CD4-positive, alpha-beta T cell treated with Interleukin-6 for 4 hours (primary cell): ENCODE measurements at places on chromosomes 16 and 17.

- no peak for DNase-seq
These were observed 13.6 kb upstream of the C1QTNF8 start for GRCh38 chr16:1109648-1110047.

GRCh38 chr17:81188491-81188840 lies 22.4 kb upstream of the AATK start:
- no peak for DNase-seq

DNA sequence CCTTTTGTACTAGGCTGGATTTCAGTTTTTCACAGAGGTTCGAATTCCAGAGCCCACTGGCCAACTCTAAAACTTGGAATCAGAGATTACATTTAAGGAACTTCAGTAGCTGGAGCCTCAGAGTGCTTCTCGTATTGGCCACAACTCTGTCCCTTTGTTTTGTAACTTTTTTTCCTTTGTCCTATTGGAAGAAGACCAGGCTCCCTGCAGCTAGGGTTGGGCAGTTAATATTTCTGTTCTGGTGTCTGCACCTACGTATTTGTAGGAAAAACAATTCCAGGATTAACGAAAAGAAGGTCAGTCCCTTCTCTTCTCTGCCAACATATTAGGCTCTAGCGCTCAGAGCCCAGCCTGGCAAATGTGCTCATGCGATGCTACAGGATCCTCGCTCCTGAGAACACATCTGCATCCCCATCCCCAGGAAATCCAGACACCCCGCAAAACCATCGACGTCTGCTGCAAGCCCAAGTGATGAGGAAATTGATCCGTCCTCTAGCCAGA lies 1.9 kb downstream of the CDH11 start:
- DNase-seq, result no peak

GRCh38 chr17:76972046-76972641 lies 103.9 kb downstream of the MGAT5B start:
- DNase-seq, result no peak

DNA sequence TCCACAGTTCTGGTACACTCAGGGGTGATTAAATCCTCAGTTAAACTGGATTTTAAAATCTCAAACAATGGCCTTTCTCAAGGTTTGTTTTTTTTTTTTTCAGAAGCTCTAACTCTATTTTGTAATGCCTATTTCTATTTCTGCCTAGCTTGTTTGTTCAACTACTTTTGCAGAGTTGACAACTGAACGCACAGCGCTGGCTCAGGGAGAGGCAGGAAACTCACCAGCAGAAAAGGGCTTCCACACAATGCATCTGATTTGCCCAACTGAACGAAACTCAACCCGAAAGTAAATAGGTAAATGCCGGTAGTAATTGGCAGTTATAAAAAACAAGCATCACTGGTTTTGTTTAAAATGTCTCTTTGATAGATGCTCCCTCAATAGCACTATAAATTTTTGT lies 52.7 kb upstream of the CNEP1R1 start:
- DNase-seq, result no peak

DNA sequence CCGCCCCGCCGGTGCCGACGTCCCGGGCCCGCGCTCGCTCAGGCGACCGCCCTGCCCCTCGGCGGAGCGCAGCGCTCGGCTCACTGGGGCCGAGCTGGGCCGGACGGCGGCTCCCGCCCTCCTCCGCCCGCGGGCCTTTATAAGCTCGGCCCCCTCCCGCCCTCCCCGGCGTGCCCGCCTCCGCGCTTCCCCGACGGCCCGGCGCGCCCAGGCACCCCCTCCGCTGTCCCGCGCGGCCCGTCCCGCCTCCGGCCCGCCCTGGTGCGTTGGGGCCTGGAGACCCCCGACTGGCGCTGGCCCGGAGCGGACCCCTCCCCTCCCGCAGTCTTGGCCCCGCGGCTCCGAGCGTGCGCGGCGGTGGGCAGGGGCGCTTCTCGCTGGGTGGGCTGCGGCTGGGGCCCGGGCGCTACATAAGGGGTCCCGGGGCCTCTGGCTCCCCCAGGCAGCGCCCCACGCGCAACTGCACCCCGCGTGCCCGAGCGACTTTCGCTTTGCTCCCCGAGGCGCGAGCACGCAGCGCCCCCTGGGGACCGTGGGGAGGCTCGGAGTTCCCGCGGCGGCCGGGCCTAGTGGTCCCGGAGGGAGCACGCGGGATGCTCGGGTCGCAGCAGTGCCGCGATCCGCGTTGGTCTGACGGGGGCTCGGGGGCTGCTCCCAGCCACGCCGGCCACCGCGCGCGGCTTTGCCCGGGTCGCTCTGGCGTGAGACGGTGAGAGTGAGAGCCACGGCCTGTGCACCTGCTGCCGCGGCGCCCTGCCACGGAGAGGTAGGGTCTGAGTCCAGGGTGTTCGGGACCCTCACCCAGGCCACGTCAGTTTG lies at the start of gene PIEZO1:
TSS of gene PIEZO1 (minus strand) at position 115 of the 819 bp plus-strand sequence. CDS start 256 bp downstream, outside the sequence.
- DNase-seq, result peak; percentile 91

DNA sequence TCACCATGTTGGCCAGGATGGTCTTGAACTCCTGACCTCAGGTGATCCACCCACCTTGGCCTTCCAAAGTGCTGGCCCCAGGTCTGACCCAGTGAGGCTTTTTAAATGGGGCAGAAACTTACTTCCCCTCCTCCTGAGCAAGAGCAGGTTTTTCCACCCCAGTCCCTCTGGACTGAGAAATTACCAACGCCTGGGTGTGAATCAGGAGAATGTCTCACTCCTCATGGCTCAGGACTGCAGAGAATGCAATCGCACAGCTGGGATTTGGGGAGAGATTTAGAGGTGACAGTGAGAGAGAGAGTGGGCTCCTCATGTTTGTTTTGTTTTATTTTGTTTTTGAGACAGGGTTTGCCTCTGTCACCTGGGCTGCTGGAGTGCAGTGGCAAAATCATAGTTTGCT lies 203.6 kb downstream of the RAB11FIP4 start:
- no peak for DNase-seq

DNA sequence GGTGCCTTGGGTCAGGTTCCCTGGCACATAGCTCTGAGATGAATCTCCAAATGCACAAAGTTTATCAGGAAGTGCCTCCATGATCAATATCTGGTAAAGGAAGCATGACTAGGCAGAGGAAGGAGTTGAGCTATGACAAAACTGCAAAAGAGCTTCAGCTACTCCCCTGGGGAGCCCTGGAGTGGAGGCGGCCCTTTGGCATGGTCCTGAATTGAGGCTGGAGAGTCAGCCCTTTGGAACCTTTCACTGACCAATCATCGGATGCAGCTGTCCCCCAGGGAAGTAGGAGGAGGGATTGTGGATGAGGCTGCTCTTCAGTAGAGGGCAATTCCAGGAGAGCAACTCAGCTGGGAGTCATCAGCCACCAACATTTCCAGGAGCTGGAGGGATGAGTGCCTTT lies 46.1 kb upstream of the NLRP1 start:
- no peak for DNase-seq

GRCh38 chr17:42288803-42289610 lies 709 bp downstream of the STAT5A start:
- peak; percentile 75 for DNase-seq

- DNase-seq, result no peak
These were observed 375.7 kb upstream of the CDH11 start for GRCh38 chr16:65497571-65497970.

DNA sequence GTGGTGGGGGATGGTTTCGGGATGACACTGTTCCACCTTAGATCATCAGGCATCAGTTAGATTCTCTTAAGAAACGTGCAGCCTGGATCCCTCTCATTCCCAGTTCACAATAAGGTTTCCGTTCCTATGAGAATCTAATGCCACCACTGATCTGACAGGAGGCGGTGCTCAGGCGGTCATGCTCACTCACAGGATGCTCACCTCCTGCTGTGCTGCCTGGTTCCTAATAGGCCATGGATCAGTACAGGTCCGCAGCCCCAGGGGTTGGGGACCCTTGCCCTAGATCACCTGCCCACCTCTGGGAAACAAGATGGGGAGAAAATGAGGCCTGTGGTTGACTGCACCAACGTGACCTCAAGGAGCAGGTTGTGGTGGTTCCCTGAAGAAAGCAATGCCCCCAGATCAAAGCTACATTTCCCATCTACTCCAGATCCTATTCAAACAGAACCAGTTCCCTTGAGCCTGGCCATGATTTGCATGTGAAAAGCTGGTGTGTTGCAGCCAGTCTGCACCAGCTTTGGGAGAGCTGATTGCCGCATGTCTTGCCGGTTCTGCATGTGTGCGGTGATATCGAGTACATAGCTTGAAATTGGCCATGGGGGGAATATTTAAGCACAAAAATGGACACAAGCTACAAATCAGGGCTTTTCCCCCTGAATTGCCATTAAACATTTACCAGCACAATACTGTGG lies 183.2 kb upstream of the HSBP1 start:
- no peak for DNase-seq

DNA sequence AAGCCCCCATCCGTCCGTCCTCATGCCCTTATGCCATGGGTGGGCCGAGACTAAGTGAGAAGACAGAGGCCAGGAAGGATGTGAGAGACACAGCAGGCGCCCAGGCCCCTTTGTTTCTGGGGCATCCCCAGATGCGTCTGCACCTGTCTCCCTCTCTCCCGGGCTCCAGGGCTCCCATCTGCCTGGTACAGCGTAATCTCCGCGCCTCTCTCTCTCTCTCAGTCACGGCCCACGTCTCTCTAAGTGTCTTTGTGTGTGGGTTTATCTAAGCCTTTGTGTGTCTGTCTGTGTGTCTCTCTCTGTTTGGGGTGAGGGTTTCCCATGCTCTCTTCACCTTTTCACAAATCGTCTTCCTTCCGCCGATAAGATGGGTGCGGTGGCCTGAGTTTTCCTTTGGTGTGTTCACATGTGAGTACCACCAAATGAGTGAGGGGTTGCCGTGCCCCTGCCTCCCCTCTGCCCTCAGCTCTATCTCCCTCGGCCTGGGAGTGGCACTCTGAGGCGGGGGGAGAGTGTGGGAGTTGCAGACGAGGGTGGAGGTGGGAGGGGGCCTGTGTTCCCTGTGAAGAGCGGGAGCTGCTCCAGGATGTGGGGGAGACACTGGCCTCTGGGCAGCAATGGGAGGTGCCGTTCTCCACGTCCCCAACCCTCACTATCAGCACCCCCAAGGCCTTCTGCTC lies 25.8 kb upstream of the ABCC3 start:
- DNase-seq, result no peak

DNA sequence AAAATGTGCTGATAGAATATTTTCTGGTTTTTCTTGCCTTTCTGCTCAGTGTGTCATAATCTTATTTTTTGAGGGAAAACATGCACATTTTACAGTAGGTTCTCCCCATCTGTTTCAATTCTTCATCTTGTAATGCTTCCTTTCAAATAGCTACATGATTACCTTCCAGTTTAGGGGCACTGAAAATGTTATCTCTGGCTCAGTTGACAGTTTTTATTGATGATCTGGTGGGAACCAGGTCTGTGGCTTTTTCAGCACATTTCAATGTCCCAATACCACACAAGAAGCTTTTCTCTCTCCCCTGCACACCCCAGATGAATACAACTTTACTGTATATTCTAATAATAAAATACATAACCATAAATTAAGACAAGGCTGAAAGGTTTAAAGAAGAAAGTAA lies 36.5 kb downstream of the FTO start:
- no peak for DNase-seq

DNA sequence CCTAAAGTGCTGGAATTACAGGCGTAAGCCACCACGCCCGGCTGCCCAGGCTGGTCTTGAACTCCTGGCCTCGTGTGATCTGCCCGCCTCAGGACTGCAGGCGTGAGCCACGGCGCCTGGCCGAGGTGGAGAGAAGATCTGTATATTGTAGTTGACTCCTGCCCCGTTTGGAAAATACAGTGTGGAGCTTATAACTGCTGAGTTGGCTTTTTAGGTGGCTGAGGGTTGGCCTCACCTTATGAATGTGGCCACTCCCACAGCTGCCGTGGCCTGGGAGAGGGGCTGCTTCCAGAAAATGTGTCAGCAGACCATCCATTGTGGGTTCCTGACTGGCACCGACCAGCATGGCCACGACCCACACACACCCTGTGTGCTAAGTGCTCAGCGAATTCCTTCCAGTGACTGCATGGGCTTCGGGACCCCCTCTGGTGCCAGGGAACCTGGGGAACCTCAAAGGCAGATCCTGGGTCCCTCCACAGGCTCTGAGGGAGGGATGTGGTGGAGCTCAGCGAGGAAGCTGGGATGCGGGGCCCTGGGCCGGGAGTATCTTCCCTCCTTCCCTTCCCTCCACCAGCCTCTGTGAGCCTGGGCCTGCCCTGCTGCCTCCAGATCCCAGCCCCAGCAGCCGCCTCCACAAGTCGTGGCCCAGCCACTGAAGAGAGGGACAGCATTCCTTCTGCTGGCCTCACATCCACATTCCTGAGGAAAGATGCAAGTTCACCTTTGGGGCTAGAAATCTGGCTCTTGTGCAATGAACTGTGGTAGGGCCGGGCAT lies 10.9 kb upstream of the RAB11FIP3 start:
- DNase-seq, result no peak

GRCh38 chr16:54331241-54332002 lies 44.8 kb upstream of the IRX3 start:
- no peak for DNase-seq

DNA sequence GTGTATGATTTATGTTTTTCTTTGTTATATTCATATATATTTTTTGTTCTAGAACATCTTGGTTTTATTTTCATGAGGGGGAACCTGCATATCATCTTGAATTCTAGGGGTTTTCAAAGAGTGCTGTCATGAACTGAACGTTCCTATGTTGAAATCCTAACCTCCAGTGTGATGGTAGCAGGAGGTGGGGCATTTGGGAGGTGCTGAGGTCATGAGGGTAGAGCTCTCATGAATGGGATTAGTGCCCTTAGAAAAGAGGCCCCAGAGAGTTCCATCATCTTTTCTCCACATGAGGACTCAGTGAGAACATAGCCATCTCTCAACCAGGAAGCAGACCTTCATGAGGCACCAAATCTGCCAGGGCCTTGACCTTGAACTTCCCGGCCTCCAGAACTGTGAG lies 34.6 kb upstream of the CCDC182 start:
- no peak for DNase-seq

DNA sequence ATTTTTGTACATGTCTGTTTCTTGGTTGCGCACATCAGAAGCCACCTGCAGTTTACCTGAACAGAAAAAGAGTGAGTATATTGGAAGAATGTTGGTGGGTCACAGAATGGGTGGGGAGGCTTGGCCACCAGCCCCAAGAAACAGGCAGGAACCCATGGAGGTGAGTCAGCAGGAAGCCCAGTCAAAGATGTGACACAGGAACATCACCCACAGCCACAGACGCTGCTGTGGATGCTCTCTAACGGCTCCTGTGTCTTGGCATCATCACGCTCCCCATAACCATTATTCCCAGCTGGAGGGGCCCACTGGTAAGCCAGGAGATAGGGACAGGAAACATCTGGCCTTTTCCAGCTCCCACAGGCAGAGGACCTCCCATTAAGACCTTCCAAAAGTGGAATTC lies 94.0 kb upstream of the WSB1 start:
- no peak for DNase-seq

GRCh38 chr17:17819561-17819995 lies 17.2 kb downstream of the SREBF1 start:
- DNase-seq, result peak; percentile 68

DNA sequence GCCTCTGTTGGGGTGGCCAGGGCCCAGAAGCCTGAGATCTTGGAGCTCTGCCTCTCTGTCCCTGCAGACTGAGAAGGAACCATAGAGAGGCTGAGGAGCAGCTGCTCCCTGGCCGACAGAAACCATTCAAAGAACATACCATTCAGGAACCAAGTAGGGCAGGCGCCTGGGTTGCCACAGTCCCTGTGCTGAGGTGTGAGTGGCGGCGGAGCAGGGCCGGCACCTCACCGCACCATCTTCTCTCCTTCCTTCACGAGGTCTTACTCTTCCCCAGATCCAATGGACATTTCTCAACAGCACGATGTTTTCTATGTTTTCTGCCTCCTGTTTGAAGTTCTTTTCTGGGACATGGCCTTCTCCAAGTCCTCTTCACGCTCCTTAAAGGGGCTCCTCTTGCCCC lies 22.8 kb upstream of the ALOX15 start:
- DNase-seq, result no peak

GRCh38 chr16:10738231-10739077 lies 5.2 kb upstream of the NUBP1 start:
- peak; percentile 45 for DNase-seq
